ENCODE measurements at places on chromosomes 5 and 9. TPM values are rescaled to one million over a fixed set of nuclear protein-coding genes. Genes with fewer than 3 reads are reported as not detected.

DNA sequence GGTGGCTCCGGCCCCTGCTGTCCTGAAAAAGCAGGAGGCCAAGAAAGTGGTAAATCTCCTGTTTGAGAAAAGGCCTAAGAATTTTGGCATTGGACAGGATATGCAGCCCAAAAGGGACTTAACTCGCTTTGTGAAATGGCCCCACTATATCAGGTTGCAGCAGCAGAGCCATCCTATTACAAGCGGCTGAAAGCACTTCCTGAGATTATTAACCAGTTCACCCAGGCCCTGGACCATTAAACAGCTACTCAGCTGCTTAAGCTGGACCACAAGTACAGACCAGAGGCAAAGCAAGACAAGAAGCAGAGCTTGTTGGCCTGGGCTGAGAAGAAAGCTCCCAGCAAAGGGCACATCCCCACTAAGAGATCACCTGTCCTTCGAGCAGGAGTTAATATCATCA, 89.7 kb downstream of the MLLT3 start:
- DNase-seq = no peak

DNA sequence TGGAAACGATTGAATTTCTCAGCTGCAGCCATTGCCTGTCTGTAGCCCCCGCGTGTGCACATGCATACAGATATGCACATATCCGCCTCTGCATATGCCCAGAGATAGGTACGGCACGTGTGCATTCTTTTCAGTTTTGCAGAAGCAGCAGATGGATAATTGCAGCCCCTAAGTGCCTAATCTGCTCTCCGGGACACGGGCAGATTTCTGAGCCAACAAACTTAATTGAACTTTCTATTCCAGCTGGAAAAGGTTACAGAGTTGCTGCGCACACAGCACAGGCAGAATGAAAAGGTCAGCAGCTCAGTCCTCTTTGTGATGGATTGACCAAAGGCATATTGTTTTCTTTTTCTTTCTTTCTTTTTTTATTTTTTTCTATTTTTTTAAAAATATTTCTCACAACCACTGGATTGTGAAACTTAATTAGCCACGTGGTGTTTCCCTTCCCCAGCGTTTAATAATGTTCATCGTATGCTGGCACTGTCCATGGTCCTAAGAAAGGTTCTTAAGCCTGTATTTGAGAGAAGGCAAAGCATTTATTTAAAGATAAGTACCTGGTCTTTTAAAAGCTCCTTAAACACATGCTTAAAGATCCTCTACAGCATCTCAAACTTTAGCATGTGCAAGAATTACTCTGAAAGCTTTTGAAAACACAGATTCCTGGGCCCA, 270.2 kb upstream of the BRINP1 start:
- DNase-seq = no peak

ZBTB43 gene
- total RNA-seq = 3.5 TPM

ELL2 gene
- total RNA-seq = 2.3 TPM

HAVCR2 gene
- 2.3 TPM for total RNA-seq

CCDC171 gene
- 30.7 TPM for total RNA-seq

GRCh38 chr5:133863857-133864585, 104.4 kb downstream of the C5orf15 start:
- no peak for DNase-seq

Data from uterus (tissue), 4 donors.